ENCODE measurements at places on chromosomes 3 and 15.
A peak's percentile ranks its signal among the peaks of the same experiment; 100 is the strongest.

- DNase-seq: no peak
Observed at GRCh38 chr15:99361545-99362185, 110.4 kb downstream of the LRRC28 start.

- DNase-seq: no peak
Observed at GRCh38 chr15:83061680-83062079, 5.4 kb downstream of the BTBD1 start.

DNA sequence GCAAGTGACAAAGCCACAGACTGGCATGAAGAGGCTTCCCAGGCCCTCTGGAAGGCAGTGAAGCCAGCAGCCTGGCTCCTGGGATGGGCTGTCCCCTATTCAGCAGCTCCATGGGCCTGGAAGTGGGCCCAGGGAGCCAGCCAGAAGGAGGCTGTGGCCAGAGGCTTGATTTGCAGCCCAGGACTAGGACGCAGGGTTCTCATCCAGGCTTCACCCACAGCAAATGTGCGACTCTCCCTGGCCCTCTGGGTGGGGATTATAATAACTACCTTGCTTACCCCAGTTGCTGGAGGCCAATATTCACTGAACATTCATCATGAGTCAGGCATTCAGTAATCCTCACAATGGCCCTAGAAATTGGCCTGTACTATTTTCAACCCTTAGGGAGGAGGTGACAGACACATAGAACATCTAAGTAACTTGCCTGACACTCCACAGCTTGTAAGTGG lies 24.6 kb upstream of the SRP14 start:
- DNase-seq: no peak

DNA sequence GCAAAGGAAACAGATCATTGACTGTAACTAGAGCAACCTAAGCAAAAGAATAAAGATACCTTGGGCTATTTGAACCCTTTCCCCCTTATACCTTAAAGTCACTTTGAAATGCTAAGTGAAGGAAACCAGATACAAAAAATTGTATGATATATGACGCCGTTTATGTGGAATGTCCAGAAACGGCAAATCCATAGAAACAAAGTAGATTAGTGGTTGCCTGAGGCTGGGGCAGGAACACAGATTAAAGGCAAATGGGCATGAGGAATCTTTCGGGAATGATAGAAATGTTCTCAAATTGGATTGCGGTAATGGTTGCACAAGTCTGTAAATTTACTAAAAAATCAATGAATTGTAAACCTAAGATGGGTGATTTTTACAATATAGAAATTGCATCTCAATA lies 160.1 kb upstream of the CCDC54 start:
- no peak for DNase-seq

GRCh38 chr15:43230640-43231115 lies 9.9 kb upstream of the EPB42 start:
- DNase-seq: no peak

- no peak for DNase-seq
Observed at GRCh38 chr15:43268111-43269105, 1.7 kb upstream of the TGM5 start.

- no peak for DNase-seq
Observed at GRCh38 chr3:187213616-187214015, 16.3 kb downstream of the RTP1 start.

DNA sequence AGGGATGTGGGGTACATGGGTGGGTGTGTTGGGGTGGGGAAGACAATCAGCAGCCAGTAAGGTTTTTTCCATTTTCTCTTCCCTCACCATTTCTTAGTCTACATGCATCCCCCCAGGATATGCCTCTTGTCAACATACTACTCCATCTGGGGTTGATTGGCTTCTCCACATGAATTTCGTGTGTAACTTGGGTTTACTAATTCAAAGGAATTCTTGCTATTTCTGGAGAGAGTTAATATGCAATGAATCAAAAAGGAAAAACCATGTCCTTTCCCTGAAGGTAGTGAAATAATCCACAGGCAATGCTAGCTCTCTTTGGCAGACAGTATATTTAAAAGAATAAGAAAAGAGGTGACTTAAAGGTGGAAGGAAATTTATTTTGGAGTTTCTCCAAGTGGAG lies 198.4 kb downstream of the EBLN2 start:
- DNase-seq: no peak

- DNase-seq: no peak
Observed at GRCh38 chr3:11903447-11903846, 56.8 kb upstream of the TAMM41 start.

DNA sequence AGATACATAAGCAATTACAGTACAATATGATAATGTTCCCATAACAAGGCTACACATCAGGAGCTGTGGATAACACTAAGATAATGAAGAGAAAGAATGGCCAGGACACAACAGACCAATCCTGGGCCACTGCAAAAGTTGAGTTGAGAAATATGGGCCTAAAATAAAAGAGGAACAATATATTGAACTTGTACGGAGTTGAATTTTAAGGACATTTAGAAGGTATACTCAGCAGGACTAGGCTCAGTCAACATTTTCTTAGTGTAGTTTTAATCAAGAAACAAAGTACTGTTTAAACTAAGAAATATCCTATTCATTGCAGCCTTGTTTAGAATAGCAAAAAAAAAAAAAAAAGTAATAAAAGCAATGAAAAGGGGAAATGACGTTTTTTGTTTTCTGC lies 24.3 kb downstream of the HERC1 start:
- DNase-seq: no peak

DNA sequence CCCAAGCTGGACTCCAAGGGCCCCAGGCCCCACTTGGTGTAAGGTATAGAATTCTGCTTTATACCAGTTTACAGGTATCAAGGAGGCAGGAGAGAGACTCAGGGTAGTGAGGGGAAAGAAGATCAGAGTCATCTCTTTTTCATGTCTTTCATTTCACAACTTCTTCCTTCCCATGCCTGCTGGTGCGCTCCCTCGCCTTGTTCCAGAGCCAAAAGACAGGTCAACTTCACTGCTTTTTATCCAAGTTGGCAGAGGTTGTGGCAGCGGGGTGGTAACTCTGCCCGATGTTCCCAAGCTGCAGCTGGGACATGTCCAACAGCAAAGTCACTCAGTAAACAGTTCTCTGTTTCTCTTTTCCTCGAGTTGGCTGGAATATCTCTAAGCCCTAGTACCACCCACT lies 86.3 kb upstream of the TCF12 start:
- no peak for DNase-seq

GRCh38 chr3:176873261-176873660 lies 324.0 kb downstream of the TBL1XR1 start:
- DNase-seq: no peak

DNA sequence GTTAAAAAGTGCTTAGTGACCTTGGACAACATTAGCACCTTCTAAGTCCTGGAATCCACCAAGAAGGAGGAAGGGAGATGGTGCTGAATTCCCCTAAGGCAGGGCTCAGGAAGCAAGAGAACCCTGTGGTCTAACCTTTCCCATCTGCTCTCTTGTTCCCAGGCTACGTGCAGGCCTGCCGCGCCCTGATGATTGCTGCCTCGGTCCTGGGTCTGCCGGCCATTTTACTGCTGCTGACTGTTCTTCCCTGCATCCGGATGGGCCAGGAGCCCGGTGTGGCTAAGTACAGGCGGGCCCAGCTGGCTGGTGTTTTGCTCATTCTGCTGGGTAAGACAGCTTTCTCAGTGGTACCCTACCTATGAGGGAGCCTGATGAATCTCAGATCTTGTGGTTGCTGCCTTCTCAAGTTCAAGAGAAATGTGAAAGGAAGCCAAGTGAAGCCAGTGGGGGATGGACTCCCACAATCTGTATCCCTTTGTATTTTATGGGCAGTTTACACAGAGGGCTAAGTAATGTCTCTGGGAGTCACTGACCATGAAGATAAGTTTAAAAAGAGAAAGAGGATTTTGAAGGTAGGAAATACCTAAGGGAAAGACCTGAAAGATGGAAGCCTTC lies 4.4 kb downstream of the CLDN11 start:
- no peak for DNase-seq

GRCh38 chr3:24505691-24506550 lies 11.3 kb upstream of the THRB start:
- DNase-seq: no peak

- no peak for DNase-seq
Observed at GRCh38 chr3:50303013-50303815, at the start of gene HYAL1. TSS of gene HYAL1 (minus strand) at chr3:50303574. CDS start at chr3:50302956, 618 bp downstream.

GRCh38 chr3:63972987-63973386 lies 50.3 kb downstream of the PSMD6 start:
- DNase-seq: no peak

- peak; percentile 2 for DNase-seq
Observed at GRCh38 chr15:94526071-94526689, 294.8 kb downstream of the MCTP2 start.

- DNase-seq: peak; percentile 67
Observed at GRCh38 chr3:112671930-112672715, 31.2 kb upstream of the CCDC80 start.

- peak; percentile 41 for DNase-seq
Observed at GRCh38 chr15:89898614-89899294, 5.0 kb upstream of the AP3S2 start.

DNA sequence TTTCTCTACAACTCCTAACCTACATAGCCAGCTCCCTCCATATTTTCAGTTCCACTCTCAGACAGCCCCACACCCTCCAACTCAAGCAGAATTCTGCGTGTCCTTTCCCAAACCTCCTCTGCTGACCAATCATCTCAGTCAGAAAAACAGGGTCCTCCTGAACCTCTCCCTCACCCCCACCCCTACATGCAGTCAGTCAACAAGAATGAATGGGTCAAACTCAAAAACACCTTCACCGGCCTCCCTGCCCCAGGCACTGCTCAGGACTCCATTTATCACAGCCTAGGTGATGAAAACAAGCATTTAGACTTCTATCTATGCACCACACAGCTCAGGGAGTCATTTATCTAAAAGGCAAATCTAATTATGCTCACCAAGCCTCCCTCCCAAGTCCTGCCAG lies 32.4 kb downstream of the MYL3 start:
- no peak for DNase-seq

- no peak for DNase-seq
Observed at GRCh38 chr15:80482696-80483095, 78.5 kb downstream of the ARNT2 start.

DNA sequence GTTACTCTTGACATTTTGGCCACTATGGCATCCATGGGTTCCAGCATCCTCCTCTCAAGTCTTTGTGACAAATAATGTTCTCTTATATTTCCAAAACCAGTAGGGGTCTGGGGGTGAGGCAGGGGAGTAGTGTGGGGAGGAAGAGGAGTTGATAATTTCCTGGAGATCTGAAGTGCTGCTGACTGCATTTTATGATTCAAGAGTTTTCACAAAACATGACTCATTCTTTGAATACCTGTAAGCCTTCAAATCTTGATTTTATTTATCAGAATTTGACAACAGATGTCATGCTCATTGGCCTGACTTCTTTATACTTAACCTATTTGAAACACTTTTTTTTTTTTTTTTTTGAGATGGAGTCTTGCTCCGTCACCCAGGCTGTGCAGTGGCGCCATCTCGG lies 98.8 kb upstream of the PLXND1 start:
- DNase-seq: peak; percentile 4
